ENCODE measurements at places on chromosomes 7 and 10.
A peak's percentile ranks its signal among the peaks of the same experiment; 100 is the strongest.

- peaks cover 38% of the 10 kb centered on the region for H3K36me3 ChIP-seq
- H3K4me1 ChIP-seq = peaks cover 28% of the 10 kb centered on the region
- no peaks in the 10 kb centered on the region for H3K27me3 ChIP-seq
- no peak for DNase-seq
- no peak overlapping the region for H3K4me3 ChIP-seq
- no peak overlapping the region for H3K27ac ChIP-seq
These were observed 123.6 kb downstream of the NKX6-2 start for GRCh38 chr10:132662186-132662920.

GRCh38 chr7:33500703-33501701 lies 371.6 kb downstream of the BBS9 start:
- H3K4me1 ChIP-seq = no peaks in the 10 kb centered on the region
- no peak overlapping the region for H3K27ac ChIP-seq
- H3K4me3 ChIP-seq = no peak overlapping the region
- no peak for DNase-seq

- no peak overlapping the region for H3K27ac ChIP-seq
- no peaks in the 10 kb centered on the region for H3K4me1 ChIP-seq
- H3K36me3 ChIP-seq = no peaks in the 10 kb centered on the region
- no peak overlapping the region for H3K4me3 ChIP-seq
- no peaks in the 10 kb centered on the region for H3K27me3 ChIP-seq
These were observed 786 bp upstream of the AKR1C4 start for GRCh38 chr10:5195727-5196374.

GRCh38 chr10:119713744-119714483 lies 11.9 kb upstream of the INPP5F start:
- H3K27ac ChIP-seq = no peak overlapping the region
- H3K36me3 ChIP-seq = no peaks in the 10 kb centered on the region
- DNase-seq = no peak
- no peak overlapping the region for H3K4me3 ChIP-seq
- H3K27me3 ChIP-seq = no peaks in the 10 kb centered on the region

DNA sequence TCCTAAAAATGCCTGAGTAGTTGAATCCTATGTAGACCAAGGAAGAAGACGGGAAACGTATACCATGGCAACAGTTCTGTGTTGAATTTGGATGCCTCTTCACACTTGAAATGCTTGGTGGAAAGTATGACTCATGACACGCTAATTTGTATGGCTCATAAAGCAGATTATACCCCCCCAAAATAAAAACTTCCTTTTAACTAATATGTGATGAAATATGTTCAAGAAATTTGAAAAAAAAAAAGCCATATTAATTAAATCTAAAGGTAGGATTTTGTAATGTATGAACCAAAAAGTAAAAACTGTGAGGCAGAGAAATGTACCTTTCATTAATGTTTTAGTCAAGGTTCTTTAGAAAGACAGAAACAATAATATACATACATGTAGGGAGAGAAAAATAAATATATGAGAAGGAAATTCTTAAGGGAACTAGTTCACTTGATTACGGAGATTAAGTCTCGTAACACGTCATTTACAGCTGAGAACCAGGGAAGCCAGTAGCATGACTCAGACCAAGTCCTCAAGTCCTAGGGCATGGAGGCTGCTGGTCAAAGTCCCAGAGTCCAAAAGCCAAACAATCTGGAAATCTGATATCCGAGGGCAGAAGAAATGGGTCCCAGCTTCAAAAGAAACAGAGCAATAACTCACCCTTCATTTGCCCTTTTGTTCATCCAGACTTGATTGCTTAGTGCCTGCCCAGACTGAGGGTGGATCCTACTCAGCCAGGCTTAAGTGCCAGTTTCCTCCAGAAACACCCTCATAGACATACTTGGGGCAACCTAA lies 485.1 kb downstream of the SEMA3D start:
- H3K36me3 ChIP-seq = no peaks in the 10 kb centered on the region
- H3K27ac ChIP-seq = no peak overlapping the region
- DNase-seq = no peak
- no peaks in the 10 kb centered on the region for H3K4me1 ChIP-seq
- no peaks in the 10 kb centered on the region for H3K27me3 ChIP-seq

DNA sequence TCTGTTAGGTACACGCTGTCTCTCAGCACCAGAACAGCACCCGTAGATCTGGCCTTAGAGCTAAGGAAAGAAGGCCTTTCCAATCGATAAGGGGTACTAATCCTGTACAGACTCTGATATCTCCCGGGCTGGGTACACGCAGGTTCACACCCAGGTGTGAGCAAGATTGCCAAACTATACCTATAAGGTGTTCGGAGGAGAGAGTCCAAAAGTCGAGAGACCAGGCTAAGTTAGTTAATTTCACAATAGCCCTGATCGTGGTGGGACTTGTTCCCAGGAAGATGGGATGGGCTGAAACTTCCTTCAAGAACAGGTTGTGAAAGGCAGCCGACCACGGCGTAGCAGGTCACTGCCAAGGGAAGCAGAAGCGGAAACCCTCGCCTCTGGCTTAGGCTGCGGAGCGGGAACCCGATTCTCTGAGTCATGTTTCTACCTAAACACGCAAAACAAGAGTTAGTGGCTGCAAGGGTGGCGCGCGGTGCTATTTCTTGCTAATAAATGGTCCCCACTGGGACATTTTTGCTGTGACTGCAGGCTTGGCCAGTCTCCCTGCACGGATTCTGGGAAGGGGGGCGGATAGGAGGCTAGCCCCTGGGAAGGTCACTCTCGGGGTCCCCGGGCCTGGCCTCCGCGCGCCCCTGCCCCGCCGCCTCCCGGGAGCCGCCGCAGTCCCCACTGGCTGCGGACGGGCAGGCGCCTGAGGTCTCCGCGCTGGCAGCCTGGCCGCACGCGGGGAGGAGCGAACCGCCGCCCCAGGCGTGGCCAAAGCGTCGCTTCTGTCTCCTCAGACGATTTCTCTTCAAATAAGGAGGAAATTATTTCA lies 75.4 kb upstream of the PDSS1 start:
- no peaks in the 10 kb centered on the region for H3K27me3 ChIP-seq
- H3K27ac ChIP-seq = no peak overlapping the region
- H3K4me3 ChIP-seq = peak overlapping the region; percentile 37

- H3K36me3 ChIP-seq = no peaks in the 10 kb centered on the region
- H3K27ac ChIP-seq = no peak overlapping the region
- no peaks in the 10 kb centered on the region for H3K27me3 ChIP-seq
- no peak for DNase-seq
- no peaks in the 10 kb centered on the region for H3K4me1 ChIP-seq
- H3K4me3 ChIP-seq = no peak overlapping the region
These were observed 48.7 kb upstream of the RET start for GRCh38 chr10:43028143-43028542.
